ENCODE measurements at places on chromosomes 3 and 15.

GRCh38 chr15:80584973-80585525, 110.1 kb upstream of the ABHD17C start:
- DNase-seq = no peak

DNA sequence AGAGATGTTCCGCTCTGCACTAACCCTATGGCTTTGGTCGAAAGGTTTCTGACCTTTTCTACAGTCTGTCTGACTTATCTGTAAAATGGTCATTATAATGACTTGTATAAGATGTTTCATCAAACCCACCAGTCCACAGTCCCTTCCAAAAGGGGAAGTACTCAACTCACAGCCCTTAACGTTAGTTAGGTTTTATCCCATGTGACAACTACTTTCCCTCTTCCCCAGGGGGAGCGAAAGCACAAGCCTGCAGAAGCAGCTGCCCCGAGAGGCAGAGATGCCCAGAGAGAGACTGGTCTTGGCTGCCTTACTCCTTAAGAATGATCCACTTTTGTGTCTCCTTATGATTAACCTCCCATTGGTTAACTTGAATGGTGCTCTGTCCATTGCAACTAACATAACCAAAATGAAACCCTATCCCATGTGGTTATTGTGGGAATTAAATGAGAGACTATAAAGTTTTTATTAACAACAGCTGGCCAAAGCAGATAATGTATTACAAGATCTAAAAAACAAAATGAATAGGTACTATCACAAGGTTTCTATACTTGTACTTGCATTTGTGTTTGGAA, 6.4 kb downstream of the ASTE1 start:
- no peak for DNase-seq

- DNase-seq = no peak
Measured at GRCh38 chr3:8746780-8747345, 13.3 kb downstream of the CAV3 start.

- DNase-seq = no peak
Measured at GRCh38 chr15:57655809-57656208, 50.7 kb upstream of the POLR2M start.

GRCh38 chr3:22980346-22980745, 222.8 kb upstream of the UBE2E2 start:
- no peak for DNase-seq

DNA sequence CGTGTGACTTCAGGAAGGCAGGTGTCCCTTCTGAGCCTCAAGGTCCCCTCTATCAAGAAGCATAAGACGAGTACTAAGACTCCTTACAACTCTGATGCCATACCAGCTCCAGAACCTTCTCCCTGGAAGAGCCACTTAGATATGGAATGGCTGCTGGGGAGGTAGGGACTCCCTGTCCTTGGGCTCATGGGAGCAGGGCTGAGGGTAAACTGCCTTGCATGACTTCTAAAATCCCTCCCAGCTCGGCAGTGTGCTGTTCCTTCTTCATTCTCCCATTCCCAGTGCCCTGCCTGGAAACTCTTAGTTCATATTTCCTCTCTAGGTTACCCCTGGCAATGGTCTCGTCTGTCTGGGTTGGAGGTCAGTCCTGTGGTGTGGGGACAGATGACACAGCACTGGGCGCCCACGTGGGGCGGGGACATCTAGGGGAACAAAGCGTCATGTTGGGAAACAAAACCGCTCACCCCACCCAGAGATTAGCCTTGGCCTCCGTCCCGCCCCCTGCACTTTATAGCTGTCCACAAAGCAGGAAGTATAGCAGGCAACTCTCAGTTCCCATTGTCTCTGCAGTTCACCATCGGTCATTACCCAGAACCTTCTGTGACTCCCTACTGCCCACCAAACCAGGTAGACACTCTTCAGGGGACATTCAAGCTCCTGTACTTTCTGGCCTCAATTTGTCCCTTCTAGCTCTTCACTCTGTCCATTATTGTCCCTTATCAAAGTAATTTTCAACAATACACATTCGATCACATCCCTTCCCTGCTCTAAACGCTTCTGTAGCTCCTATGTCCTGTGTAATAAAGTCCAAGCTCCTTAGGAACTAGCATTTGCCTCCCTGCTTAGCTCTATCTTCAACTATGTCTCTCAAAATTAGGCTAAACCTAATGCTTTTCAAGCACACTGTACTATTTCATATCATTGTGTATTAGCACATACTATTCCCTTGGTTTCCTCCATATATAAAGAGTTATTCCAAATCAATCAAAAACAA, 73.8 kb downstream of the IQSEC1 start:
- peak; percentile 75 for DNase-seq

DNA sequence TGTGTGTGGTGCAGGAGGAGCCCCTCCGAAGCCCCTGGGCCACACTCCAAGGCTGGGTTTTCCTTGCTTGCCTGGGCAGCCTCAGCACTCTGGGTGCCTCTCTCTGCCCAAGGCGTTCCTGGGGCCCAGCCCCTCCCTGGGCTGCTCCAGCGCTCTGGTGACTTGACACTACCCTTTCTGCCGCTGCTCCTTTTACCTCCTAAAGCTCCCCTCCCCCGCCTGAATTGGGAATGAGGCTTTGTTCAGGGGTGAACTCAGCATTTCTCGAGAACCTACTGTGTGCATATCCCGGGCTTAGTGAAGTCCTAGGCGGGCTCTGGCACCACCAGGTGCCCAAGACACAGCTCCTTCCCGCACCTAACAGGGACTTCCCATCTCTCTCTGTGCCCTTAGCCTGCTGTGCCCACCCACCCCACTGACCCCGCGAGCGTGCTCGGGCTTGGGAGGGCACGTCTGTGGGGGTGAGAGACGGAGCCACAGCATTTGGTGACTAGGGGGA, 1.2 kb upstream of the BAHD1 start:
- DNase-seq = no peak

Data from large intestine (tissue), 12 donors.